Osteocyte (in vitro differentiated cells): ENCODE measurements at places on chromosomes 1 and 21. TPM values are rescaled to one million over a fixed set of nuclear protein-coding genes. Genes with fewer than 3 reads are reported as not detected.

The CDC42BPA gene
- total RNA-seq, result 92.8 and 95.7 TPM in 2 replicates

The SAMD13 gene
- 0.81 and 0.99 TPM in 2 replicates for total RNA-seq

The CDA gene
- total RNA-seq, result not detected in 2 replicates

The HRNR gene
- total RNA-seq, result not detected in 2 replicates

The CCDC27 gene
- not detected in 2 replicates for total RNA-seq

The FMN2 gene
- total RNA-seq, result 8.6 and 9.3 TPM in 2 replicates

The RFX5 gene
- total RNA-seq, result 36.7 and 37.9 TPM in 2 replicates

The NTNG1 gene
- total RNA-seq, result not detected in 2 replicates

The KRTAP13-2 gene
- total RNA-seq, result not detected in 2 replicates

The OR14K1 gene
- total RNA-seq, result not detected in 2 replicates

The CSMD2 gene
- total RNA-seq, result not detected in 2 replicates

The ADGRB2 gene
- total RNA-seq, result 8.2 and 8.4 TPM in 2 replicates

The LYPD8 gene
- not detected in 2 replicates for total RNA-seq
